Chondrocyte (in vitro differentiated cells): ENCODE measurements at places on chromosomes 5 and 9. TPM values are rescaled to one million over a fixed set of nuclear protein-coding genes. Genes with fewer than 3 reads are reported as not detected.
A peak's percentile ranks its signal among the peaks of the same experiment; 100 is the strongest.

Gene NOXA1
- 0.97 to 2.5 TPM (median 2.0 TPM) in 3 replicates for total RNA-seq

Gene CCDC112
- 6.6 to 10.1 TPM (median 9.2 TPM) in 3 replicates for total RNA-seq

Gene PITX1
- 0.18 TPM in 1 of 3 replicates, not detected in the others for total RNA-seq

Gene MYOZ3
- 1.9 to 3.3 TPM (median 2.0 TPM) in 3 replicates for total RNA-seq

Gene TSLP
- 0.20 TPM in 1 of 3 replicates, not detected in the others for total RNA-seq

Gene TBC1D2
- 24.3 to 30.8 TPM (median 24.5 TPM) in 3 replicates for total RNA-seq

Gene NMRK1
- 7.2 to 9.0 TPM (median 7.6 TPM) in 3 replicates for total RNA-seq

Gene GGTA1
- 0.46 to 3.2 TPM (median 2.5 TPM) in 3 replicates for total RNA-seq

Gene SAPCD2
- 0.87 to 3.2 TPM (median 2.5 TPM) in 3 replicates for total RNA-seq

GRCh38 chr5:82885627-82886389 is 191.4 kb downstream of the TMEM167A start:
- DNase-seq = no peak
- no peak overlapping the region for H3K4me3 ChIP-seq
- H3K36me3 ChIP-seq = peaks cover 2% of the 10 kb centered on the region

GRCh38 chr9:20227166-20227874 is 395.0 kb downstream of the MLLT3 start:
- DNase-seq = no peak
- H3K4me3 ChIP-seq = no peak overlapping the region
- H3K4me1 ChIP-seq = no peaks in the 10 kb centered on the region
- H3K27ac ChIP-seq = no peak overlapping the region
- no peaks in the 10 kb centered on the region for H3K36me3 ChIP-seq
- peaks cover 5% of the 10 kb centered on the region for H3K27me3 ChIP-seq

DNA sequence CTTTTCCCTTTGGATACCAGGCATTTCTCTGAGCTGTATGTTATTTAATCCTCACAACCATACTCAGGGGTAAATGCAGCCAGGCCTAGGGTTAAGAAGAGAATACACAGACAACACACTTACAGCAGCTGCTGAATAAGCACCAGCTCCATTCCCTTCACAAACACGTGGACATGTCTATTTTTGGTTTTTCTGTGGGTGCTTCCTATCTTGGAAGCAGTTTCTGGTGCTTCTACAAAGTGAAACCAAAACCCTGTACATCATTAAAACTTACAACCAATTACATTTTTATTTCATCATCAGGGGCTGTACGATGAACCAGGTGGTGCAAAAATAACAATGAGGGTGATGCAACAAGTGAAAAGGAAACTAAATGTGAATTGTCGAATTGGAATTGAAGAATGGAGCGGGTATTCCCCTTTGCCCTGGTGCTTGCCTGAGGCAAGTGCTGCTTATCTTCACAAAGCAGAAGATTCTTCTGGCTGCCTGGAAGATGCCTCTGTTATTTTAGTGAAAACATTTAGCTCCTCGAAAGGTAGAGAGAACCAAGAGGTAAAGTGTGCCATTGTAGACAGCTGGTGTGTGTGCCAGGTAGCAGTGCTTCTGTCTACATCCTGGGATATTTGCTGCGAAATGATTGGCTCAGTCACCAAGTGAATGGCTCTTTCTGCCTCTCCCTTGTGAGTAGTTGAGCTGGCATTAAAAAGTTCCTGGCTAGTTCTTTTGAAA is 18.6 kb upstream of the IFNB1 start:
- H3K27ac ChIP-seq = peak overlapping the region; percentile 55
- peaks cover 21% of the 10 kb centered on the region for H3K4me1 ChIP-seq
- H3K36me3 ChIP-seq = peaks cover 2% of the 10 kb centered on the region
- H3K27me3 ChIP-seq = no peaks in the 10 kb centered on the region
- DNase-seq = no peak

DNA sequence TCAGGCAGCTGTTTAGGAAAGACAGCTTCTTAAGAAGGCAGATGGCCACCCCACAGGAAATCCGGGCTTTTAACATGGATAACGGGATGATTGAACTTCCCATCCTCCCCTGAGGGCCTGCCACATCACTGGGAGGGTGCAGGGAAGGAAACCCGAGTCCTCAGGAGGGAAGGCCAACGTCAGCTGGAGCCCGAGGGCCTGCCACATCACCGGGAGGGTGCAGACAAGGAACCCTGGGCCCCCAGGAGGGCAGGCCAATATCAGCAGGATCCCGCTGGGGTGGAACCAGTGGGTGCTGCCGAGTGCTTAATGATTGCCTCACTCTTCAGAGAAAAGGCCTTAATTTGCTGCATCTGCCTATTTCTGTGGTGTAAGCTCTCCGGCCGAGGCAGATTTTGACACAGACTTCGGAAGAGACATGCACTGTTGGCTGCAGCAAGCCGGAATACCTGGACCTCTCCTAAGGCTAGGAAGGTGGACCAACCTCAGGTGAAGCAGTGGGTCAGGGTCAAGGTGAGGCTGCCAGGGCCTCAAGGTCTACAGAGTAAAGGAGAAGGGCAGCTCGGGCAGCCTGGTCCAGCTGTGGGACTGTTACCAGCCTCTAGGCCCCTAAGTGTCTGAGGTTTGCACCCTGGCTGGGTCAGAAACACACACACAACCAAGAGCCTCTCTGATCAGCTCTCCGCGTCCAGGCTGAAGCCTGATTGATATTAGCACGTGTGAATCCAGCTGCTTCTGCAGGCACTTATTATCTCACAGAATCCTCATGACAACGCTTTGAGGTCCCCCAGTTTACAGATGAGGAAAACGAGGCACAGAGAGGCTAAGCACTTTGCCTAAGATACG is 14.8 kb upstream of the COL5A1 start:
- peak; percentile 52 for DNase-seq
- H3K36me3 ChIP-seq = no peaks in the 10 kb centered on the region
- H3K4me1 ChIP-seq = peaks cover 84% of the 10 kb centered on the region
- H3K27me3 ChIP-seq = no peaks in the 10 kb centered on the region
- H3K27ac ChIP-seq = peak overlapping the region; percentile 100

DNA sequence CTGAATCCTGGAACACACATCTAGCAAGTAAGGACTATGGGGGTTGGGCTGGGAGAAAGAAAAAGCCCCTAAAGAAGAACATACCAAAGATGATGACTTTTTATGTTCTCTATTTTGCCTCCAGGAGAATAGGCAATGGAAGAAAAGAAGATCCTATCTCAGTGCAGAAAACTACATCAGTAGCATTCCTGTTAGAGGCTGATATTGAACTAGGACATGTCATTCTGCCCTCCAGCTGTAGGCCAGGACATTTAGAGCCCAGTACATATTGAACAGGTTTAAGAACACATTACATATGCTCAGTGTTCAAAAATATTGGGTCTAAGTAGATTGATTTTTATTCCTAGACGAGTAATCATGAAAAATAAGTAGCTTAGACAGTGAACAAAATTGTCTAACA is 24.7 kb downstream of the PRLR start:
- H3K4me3 ChIP-seq = no peak overlapping the region
- no peaks in the 10 kb centered on the region for H3K4me1 ChIP-seq
- H3K36me3 ChIP-seq = no peaks in the 10 kb centered on the region
- H3K27me3 ChIP-seq = peaks cover 49% of the 10 kb centered on the region
- no peak overlapping the region for H3K27ac ChIP-seq

DNA sequence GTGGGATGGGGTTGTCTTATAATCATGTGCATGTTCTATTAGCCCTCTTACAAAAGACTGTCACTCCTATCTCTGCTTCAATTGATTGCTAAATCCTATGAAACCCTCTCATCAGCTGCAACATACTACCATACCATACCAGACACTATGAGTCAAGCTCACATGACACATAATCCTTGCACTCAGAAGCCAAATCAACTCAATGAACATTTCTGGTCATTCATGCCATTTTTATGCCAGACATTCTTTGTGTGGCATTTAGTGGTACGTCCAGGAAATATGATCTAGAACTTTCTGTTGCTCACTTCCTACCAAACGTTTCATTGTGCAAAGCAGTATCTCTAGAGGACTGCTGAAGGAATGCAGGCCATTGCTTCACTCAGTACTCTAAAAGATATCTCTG is 159.2 kb upstream of the GNA14 start:
- no peak for DNase-seq
- no peaks in the 10 kb centered on the region for H3K27me3 ChIP-seq
- peaks cover 7% of the 10 kb centered on the region for H3K36me3 ChIP-seq
- H3K4me1 ChIP-seq = peaks cover 19% of the 10 kb centered on the region
- no peak overlapping the region for H3K4me3 ChIP-seq
- peak overlapping the region; percentile 25 for H3K27ac ChIP-seq

GRCh38 chr9:88578121-88579049 is 43.4 kb downstream of the NXNL2 start:
- peak overlapping the region; percentile 45 for H3K4me3 ChIP-seq
- no peaks in the 10 kb centered on the region for H3K36me3 ChIP-seq
- no peak overlapping the region for H3K27ac ChIP-seq
- no peaks in the 10 kb centered on the region for H3K27me3 ChIP-seq

GRCh38 chr9:89165341-89165740 is 13.3 kb downstream of the SHC3 start:
- no peak overlapping the region for H3K4me3 ChIP-seq
- no peaks in the 10 kb centered on the region for H3K4me1 ChIP-seq
- H3K36me3 ChIP-seq = no peaks in the 10 kb centered on the region
- H3K27me3 ChIP-seq = no peaks in the 10 kb centered on the region
- no peak for DNase-seq
- no peak overlapping the region for H3K27ac ChIP-seq

GRCh38 chr5:17340379-17340778 is 122.9 kb downstream of the BASP1 start:
- no peaks in the 10 kb centered on the region for H3K36me3 ChIP-seq
- no peak overlapping the region for H3K4me3 ChIP-seq
- H3K4me1 ChIP-seq = peaks cover 27% of the 10 kb centered on the region

GRCh38 chr9:22010866-22011625 is 1.9 kb upstream of the CDKN2B start:
- no peak for DNase-seq
- no peak overlapping the region for H3K4me3 ChIP-seq
- peaks cover 9% of the 10 kb centered on the region for H3K36me3 ChIP-seq
- H3K4me1 ChIP-seq = peaks cover 15% of the 10 kb centered on the region

DNA sequence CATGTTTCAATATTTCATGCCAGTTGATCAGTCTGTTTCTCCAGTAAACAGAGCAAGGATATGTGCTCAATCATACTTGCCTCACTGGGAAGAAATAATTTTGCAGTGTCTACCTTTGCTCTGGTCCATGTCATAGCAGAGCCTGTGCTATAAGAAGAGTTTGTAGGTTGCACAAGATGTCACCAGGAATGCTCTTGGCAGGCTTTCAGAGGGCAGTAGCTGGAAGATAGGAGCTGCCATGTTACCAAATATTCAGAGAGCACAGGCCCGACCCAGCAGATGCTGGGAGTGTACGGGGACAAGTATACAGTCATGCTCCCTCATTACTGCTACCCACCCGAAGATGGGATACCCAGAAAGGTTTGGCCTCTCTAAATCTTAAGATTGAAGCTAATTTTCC is 102.7 kb downstream of the UGCG start:
- H3K4me3 ChIP-seq = no peak overlapping the region
- H3K36me3 ChIP-seq = no peaks in the 10 kb centered on the region
- H3K27ac ChIP-seq = no peak overlapping the region
- DNase-seq = no peak
- H3K27me3 ChIP-seq = no peaks in the 10 kb centered on the region
- H3K4me1 ChIP-seq = peaks cover 6% of the 10 kb centered on the region
